Smooth muscle cell of the pulmonary artery (primary cell): ENCODE measurements at places on chromosomes 12 and 14. TPM values are rescaled to one million over a fixed set of nuclear protein-coding genes. Genes with fewer than 3 reads are reported as not detected.

The RBMS2 gene
- total RNA-seq: 26.2 and 27.9 TPM in 2 replicates

The DPPA3 gene
- not detected in 2 replicates for total RNA-seq

The LRRK2 gene
- 5.1 and 12.3 TPM in 2 replicates for total RNA-seq

The ZC2HC1C gene
- 0.69 and 0.85 TPM in 2 replicates for total RNA-seq

The PTGDR gene
- total RNA-seq: 0.30 and 2.6 TPM in 2 replicates

The TMEM121 gene
- total RNA-seq: 8.9 and 13.0 TPM in 2 replicates

The FGF23 gene
- not detected in 2 replicates for total RNA-seq

The PLA2G1B gene
- total RNA-seq: not detected in 2 replicates

The LGR5 gene
- 0.03 and 2.2 TPM in 2 replicates for total RNA-seq

The ANKS1B gene
- 1.9 and 6.1 TPM in 2 replicates for total RNA-seq
